ENCODE measurements at places on chromosomes 13 and 19. TPM values are rescaled to one million over a fixed set of nuclear protein-coding genes. Genes with fewer than 3 reads are reported as not detected.

The KIR3DL1 gene
- total RNA-seq = not detected

The PLK5 gene
- not detected for total RNA-seq

The PSG11 gene
- not detected for total RNA-seq

The FBN3 gene
- not detected for total RNA-seq

The FLT3 gene
- 0.26 TPM for total RNA-seq

The DKKL1 gene
- total RNA-seq = not detected

The ARL11 gene
- total RNA-seq = 0.44 TPM

DNA sequence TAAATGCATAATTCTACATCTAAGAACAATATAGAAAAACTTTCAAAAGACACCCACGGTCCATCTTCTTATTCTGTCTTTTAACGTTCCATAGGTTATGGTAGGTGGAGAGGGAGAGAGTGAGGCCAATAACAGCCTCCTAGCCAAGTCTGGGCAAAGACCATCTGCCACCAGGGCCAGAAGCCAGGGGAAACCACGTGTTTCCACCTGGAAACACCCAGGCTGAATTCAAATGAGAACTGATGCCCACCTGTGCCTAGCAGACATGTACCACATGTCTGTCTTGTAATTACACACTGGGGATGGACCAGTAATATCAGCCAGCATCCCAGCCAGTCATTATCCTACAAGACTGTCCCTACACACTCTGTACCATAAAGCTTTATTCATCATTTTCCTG, 1573.1 kb downstream of the EFNB2 start:
- DNase-seq = no peak

DNA sequence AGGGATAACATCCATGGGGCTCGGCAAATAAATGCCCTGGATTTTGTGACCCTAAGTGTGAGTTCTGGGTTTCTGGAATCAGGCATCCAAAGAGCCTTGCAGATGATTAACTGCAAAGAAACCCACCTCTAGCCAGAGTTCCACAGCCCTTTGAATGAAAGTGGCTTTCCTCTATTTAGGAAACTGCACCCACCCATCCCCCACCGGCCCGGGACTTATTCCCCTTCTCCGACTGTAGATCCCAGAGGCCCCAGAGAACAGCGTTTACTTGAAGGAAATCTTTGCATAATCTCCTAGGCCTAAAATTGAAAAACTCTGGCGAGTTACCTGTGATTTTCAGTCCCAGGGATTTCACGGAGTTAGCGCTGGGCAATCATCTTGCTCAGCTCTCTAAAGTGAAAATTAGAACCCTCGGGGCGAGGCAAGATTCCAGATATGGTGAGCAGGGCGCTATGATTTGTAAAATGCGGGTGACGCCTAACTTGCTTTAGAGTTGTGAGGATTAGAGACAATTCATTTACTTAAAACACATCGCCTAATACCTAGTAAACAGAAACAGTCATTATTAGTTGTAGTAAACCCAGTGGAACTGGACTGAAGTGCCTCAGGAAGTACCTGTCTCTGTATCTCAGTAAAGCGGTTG, 9.4 kb downstream of the URAD start:
- no peak for DNase-seq

DNA sequence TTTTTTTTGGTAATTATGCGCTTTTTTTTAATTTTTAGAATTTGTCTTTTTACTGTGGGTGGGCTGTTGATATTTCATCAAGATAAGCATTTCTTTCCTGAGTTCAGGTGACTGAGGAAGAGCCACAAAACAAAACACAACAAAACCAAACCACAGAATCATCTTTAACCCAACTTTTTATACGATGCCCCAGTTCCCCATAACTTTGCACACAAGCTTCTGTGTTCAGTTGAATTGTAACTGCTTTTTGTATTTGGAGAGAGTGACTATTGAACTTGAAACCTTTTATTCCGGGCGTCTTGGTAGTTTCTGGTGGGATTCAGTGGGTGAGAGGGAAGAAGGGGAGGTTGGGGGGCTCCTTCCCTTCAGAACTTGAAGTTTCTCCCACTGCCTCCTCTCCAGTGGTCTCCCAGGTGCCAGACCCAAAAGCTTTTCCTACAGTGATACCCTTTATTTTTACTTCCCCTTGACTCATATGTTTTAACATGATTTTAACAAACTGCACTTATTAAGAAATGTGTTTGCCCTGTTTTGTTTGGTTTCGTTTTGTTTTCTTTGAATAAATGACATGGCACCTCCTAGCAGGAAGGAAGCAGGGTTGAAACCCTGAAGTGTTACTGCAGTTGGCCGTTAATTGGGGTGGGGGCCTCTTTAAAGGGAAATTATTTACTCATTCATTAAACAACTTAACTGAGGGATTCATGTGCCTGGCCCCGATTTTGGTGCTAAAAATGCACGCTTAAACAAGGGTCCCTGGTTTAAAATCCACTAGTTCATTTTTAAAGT, 2.7 kb upstream of the CCDC97 start:
- DNase-seq = no peak

DNA sequence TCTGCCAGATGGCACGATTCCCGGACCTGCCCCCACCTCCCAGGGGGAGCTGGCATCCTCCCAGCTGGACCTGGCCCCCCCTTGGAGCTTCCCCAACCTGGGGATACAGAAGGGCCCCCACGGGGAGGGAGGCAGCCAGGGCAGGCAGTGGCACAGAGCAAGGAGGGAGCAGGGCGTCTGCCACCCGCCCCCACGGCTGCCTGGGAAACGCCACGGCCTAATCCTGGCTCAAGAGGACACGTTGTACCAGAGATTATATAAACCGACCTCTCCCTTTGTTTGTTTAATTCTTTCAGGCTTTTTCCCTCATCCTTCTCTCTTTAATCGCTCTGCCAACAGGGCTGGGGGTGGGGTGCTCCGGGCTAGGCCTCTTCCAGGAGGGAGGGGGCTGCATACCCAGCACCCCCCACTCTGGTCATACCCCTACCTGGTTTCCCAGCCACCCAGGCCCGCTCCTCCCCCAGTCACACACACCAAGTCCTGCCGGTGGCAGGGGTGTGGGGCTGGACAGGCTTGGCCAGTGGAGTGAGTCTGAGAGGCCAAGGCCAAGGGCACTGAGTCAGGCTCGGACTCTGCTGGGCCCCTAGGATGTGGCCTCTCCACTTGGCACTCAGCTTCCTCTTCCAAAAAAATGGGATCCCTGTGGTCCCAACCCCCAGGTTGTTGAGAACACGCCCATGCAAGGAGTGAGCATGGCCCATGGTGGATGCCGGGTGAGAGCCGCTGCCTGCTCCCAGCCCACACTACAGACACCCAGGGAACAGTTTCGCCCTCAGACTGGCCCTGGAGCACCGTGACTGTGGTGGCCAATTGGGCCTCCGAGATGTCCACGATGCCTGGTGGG, 29.5 kb upstream of the NFIC start:
- DNase-seq = peak; percentile 92

GRCh38 chr13:31377946-31378345, 178.2 kb downstream of the B3GLCT start:
- DNase-seq = no peak

GRCh38 chr13:21556051-21556450, 47.9 kb downstream of the MICU2 start:
- no peak for DNase-seq

GRCh38 chr19:56080669-56081401, 40.3 kb downstream of the ZNF787 start:
- DNase-seq = peak; percentile 85

DNA sequence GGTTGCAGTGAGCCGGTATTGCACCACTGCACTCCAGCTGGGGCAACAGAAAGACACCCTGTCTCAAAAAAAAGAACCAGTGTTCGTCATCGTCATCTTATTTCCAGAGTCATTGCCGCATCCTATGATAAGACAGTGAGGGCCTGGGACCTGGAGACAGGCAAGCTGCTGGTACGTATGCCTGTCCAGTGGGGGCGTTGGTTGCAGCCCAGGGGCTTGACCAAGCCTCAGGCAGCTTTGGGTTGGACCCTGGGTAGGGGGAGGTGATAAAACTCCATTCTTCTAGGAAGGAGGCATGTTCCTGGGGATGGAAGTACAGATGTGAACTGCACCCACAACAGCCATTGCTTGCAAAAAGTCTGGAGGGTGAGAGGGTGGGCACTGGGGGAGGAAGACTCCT, 15.6 kb downstream of the WDR88 start:
- DNase-seq = no peak

GRCh38 chr19:43316591-43317319, 36.7 kb upstream of the CD177 start:
- DNase-seq = no peak

- DNase-seq = no peak
These were observed 52.7 kb upstream of the FAM216B start for GRCh38 chr13:42728507-42729180.

DNA sequence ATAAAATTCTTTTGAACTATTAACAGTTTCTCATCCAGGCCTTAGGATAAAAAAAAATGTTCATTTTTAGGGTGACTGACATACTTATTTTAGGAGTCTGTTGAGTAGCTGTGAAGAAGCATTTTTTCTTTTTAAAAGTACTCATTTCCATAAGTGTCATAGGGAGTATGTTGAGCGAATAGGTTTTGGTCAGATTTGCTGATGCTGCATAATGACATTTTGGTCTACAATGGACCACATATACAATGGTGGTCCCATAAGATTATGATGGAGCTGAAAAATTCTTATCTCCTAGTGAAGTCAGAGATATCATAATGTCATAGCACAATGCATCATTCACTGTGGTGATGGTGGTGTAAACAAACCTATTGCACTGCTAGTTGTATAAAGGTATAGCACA, 17.4 kb downstream of the NBEA start:
- no peak for DNase-seq

DNA sequence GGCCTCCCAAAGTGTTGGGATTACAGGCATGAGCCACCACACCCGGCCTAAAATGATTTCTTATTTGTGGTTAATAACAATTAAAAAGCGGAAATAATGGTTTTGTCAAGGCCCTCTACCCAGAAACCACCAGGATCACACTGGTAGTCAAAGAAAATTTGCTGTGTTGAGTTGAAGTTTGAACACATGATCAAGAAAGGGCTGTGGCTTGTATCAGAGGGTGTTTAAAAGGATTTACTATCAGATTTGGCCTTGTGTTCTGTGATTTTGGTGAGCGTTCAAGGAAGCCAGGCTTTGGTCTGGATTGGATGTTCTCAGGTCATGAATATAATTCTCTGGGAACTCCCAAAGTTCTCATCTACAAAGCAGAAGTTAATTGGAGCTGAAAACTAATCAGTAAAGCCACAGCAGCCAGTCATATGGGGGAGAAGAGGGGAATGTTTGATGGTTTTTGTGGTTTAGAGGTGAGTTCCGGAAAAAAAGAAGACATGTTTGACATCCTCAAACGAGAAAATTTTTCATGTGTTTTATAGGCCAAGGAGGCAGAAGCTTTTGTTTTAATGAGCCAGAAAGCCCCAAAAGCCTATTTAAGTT, 10.6 kb upstream of the ZNF556 start:
- no peak for DNase-seq

- DNase-seq = no peak
These were observed 148.6 kb upstream of the ATXN8OS start for GRCh38 chr13:69959046-69959445.

DNA sequence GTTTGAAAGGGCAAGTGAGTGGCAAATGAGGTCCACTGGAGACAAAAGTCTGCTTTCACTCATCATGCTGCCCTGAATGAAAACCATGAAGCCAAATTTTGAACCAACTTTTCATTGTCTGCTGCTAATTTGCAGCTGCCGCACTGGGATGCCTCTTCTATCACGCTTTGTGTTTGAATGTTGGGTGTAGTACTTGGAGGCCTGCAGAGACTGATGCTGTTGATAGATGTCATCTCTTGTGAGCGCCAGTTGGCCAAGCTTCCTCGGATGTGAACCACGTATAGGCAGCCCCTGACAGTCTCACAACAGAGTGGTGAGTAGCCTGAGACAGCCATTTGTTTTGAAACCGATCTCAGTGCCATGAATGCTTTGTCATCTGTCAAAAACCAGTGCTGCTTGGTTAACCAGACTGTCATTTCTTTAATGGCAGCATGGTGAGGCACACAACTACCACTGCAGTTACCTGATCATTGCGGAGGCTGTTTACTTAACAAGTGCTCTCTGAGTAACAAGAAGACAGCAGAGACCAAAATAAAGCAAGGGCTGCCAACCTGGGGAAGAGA, 31.2 kb upstream of the SLC10A2 start:
- DNase-seq = no peak

DNA sequence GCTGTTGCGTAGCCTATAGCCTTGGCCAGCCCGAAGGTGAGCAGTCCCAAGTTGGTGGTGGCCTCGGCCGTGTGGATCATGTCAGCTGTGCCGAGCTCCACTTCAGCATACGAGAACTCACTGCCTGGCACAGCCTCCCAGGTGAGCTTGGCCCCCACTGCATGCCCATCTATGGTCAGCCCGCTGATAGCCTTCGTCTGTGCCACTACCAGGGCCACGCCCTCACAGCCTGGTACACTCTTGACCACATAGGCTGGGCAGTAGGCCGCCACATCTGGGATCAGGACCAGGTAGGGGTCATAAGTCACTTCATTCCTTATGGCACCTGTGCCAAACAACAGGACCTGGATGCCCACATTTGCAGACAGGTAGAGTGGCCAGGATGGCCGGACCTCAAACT, 7.4 kb downstream of the FCGBP start:
- DNase-seq = no peak

- peak; percentile 94 for DNase-seq
These were observed 10.2 kb downstream of the STAP2 start for GRCh38 chr19:4328243-4328990.

DNA sequence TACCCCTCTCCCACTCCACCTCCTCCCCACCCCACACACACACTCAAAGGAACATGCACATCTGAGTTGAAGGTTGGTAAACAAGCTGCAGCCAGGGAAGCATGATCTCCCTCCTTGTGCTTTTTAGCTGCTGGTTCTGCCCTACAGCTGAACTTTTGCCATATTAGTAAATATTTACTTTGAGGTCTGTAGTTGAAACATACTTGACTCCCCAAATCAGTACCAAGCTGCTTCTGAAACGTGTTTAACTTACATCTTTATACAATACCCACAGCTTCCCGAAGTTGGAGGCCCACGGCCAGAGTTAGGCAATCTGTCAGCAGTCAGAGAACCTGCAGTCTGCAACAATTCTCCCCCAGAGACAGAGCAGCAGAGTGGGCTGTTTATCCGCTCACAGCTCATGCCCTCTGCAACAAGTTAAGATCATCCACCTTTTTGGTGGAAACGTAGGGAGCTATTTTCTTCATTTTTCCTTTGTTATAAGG, 1.5 kb upstream of the PCDH20 start:
- no peak for DNase-seq

- peak; percentile 92 for DNase-seq
These were observed 528 bp downstream of the ZNF8 start for GRCh38 chr19:58279042-58279924.

DNA sequence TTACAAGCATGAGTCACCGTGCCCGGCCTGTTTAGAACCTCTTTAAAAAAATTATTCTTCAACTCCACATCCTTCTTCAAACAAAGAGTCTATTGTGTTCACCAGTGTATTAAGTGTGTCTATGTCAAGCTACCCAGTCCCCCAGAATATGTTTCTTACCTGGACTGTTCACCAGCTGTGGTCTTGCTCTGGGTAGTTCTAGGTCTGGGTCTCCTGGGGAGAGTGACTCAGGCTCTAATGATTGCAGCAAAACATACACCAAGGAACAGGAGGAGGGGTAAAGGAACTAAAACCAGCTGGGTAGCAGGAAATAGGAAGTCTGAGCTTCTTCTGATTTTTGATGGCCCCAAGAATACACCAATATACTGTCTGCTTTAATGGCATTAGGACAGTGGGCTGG, at the start of gene FPR1:
TSS of gene FPR1 (minus strand) at position 224 of the 400 bp plus-strand sequence. CDS start 4,884 bp downstream, outside the sequence.
- DNase-seq = no peak

GRCh38 chr13:93420887-93421286, 194.3 kb downstream of the GPC6 start:
- DNase-seq = no peak

- peak; percentile 55 for DNase-seq
These were observed at the start of gene HSD17B14 for GRCh38 chr19:48836089-48837017. Gene HSD17B14, minus strand, starts transcription at chr19:48836491. Its CDS starts 80 bp downstream, at chr19:48836411.
